ENCODE measurements at places on chromosomes 13 and 19. TPM values are rescaled to one million over a fixed set of nuclear protein-coding genes. Genes with fewer than 3 reads are reported as not detected.

The LGALS14 gene
- total RNA-seq: not detected

The ZNF763 gene
- total RNA-seq: 0.55 TPM

- H3K27me3 ChIP-seq: no peaks in the 10 kb centered on the region
- H3K4me1 ChIP-seq: peaks cover 54% of the 10 kb centered on the region
- H3K4me3 ChIP-seq: peak overlapping the region; percentile 39
- peak overlapping the region; percentile 93 for H3K27ac ChIP-seq
These were observed 2.5 kb downstream of the SLC35E1 start for GRCh38 chr19:16569609-16570320.

GRCh38 chr13:29845440-29846056 is 4.9 kb downstream of the UBL3 start:
- DNase-seq: no peak
- no peaks in the 10 kb centered on the region for H3K36me3 ChIP-seq

DNA sequence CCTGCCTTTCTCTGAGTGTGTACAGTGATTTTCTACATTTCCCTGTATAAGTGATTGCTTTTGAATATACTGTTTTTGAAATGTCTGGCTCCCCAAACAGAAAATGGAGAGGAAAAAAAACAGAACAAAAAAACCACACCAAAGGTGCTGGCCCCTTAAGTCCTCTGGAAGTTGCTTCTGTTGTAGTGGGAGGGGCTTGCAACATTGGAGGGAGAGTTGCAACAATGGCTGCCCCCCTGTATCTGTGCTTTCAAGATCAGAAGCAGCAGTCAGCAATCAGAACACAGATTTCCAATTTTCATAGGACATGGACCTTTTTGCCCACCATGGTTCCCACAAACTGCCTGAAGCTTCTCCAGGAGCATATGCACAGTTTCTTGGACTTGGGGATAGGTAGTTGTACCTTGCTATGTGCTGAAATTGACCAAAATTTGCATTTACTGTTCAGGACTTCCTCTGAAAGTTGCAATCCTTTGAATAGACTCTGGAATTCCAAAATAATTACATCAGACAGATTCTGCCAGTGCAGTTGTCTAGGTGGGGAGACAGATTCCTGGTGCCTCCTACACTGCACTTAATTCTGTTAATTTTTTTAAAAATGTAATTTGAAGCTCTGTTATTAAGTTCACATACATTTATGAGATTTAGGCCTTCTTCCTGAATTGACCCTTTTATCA is 13.8 kb downstream of the BIVM start:
- peaks cover 15% of the 10 kb centered on the region for H3K36me3 ChIP-seq
- no peak overlapping the region for H3K27ac ChIP-seq
- no peaks in the 10 kb centered on the region for H3K4me1 ChIP-seq
- DNase-seq: no peak
- no peaks in the 10 kb centered on the region for H3K27me3 ChIP-seq
- H3K4me3 ChIP-seq: no peak overlapping the region

DNA sequence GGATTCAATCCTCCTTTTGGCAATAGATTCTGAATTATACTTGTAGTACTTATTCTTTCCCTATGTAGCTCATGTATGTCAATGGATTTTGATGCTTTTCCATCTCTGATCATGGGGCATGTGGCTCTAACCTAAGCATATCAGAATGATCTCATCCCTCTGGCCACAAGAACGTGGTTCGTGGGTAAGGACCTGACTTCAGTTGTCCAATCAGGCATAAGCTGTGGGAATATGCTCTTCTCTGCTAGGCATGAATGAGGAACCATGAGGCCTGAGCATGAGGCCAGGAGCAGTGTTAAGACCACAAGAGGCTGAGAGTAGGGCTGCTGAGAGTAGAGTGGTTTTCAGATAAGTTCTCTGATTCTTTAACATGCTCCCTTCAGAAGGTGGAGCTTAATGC is 292.4 kb upstream of the TSHZ3 start:
- H3K4me1 ChIP-seq: no peaks in the 10 kb centered on the region
- H3K4me3 ChIP-seq: no peak overlapping the region
- H3K27ac ChIP-seq: no peak overlapping the region
- no peaks in the 10 kb centered on the region for H3K36me3 ChIP-seq
- DNase-seq: no peak

DNA sequence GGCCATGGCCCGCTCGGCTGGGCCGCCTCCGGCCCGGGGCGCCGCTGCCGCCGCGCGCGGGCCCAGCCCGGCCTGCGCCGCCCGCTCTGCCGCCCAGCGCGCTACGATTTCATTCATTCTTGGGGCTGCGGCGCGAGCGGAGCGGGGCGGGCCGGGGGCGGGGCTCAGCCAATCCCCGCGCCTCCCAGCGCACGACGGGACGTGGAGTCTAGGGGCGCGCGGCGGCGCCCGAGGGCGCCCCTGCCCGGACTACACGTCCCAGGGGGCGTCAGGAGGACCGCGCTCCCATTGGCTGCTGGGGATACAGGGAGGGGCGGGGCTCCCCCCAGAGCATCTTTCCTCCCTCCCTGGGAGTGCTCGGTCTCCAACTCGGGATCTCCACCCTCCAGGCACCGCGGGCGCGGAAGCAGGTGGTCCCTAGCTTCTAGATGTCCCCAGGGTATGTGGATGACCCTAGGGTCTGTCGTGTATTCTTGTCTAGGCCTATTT is 5.6 kb upstream of the DPF1 start:
- no peak overlapping the region for H3K27ac ChIP-seq
- H3K36me3 ChIP-seq: no peaks in the 10 kb centered on the region
- DNase-seq: peak; percentile 56
- H3K4me1 ChIP-seq: 0 out of 2 replicates have a peak, but pooled peaks cover 6% of the 10 kb centered on the region

DNA sequence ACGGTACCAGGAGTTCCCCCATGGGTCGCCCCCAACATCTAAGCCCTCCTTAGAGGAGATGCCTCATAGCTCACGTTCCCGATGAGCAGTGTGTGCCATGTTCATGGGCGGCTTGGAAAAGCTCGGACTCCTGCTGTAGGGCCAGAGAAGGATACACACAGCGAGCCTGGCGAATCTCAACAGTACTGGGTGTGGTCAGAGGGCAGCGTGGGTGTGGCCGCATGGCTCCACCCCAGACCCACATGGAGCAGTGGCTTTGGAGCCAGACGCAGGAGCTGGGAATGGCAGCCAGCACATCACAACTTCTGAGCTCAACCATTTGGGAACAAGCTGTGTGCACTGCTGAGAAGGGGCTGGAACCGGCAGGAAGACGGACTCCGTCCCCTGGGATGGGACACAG is 15.6 kb downstream of the CAPS start:
- no peaks in the 10 kb centered on the region for H3K36me3 ChIP-seq
- H3K4me3 ChIP-seq: no peak overlapping the region
- H3K4me1 ChIP-seq: no peaks in the 10 kb centered on the region
- H3K27ac ChIP-seq: no peak overlapping the region
- no peak for DNase-seq

DNA sequence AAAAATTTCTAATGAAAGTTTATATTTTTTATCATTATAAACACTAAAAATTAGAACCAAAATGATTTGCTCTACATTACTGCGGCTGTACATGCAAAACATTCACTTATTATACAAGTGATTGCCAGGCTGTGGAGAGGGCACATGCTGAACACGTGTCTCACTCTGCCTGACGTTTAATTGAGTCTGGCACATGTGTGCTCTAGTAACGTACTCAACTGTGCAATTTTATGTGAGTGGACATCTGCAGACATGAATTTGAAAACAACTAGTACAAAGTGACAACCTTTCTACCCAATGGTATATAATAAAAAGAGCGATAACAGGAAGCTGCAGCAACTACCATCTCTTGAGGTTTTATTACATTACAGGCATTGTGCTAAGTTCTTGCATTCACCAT is 341.4 kb downstream of the KLF12 start:
- no peak for DNase-seq
- H3K4me3 ChIP-seq: no peak overlapping the region
- no peaks in the 10 kb centered on the region for H3K4me1 ChIP-seq
- no peak overlapping the region for H3K27ac ChIP-seq
- H3K27me3 ChIP-seq: no peaks in the 10 kb centered on the region
- no peaks in the 10 kb centered on the region for H3K36me3 ChIP-seq

DNA sequence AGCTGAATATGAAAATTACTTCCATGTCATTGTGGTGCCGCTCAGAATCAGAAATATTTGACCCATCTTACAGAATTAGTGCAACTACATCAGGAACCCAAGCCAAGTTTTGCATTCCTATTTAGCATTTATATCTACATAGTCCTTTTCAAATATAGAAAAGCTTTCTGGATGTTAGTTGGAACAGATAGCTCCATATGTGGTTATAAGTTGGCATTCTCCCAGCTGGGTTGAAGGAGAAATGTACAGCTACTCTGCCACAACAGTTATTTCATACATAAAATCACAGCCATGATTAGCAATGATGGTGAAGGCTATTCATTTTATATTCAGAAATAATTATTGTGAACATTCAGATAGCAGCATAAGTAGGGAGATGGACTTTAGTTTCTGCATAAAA is 28.2 kb downstream of the HPN start:
- DNase-seq: no peak
- peaks cover 23% of the 10 kb centered on the region for H3K4me1 ChIP-seq
- H3K4me3 ChIP-seq: no peak overlapping the region
- H3K27ac ChIP-seq: no peak overlapping the region

GRCh38 chr19:49387936-49388372 is at the start of gene KASH5:
Gene KASH5, plus strand, starts transcription at chr19:49388249. Its CDS starts 2,635 bp downstream, at chr19:49390884.
- peak within 1 kb of the TSS; percentile 41 for H3K4me3 ChIP-seq
- peaks cover 16% of the 10 kb centered on the region for H3K27me3 ChIP-seq
- DNase-seq: peak; percentile 59
- H3K36me3 ChIP-seq: no peaks in the 10 kb centered on the region
- no peak within 1 kb of the TSS for H3K27ac ChIP-seq
- no peaks in the 10 kb centered on the region for H3K4me1 ChIP-seq

All from PC-9 (cell line).